GM12864 (cell line): ENCODE measurements at places on chromosomes 16 and 17.
A peak's percentile ranks its signal among the peaks of the same experiment; 100 is the strongest.

DNA sequence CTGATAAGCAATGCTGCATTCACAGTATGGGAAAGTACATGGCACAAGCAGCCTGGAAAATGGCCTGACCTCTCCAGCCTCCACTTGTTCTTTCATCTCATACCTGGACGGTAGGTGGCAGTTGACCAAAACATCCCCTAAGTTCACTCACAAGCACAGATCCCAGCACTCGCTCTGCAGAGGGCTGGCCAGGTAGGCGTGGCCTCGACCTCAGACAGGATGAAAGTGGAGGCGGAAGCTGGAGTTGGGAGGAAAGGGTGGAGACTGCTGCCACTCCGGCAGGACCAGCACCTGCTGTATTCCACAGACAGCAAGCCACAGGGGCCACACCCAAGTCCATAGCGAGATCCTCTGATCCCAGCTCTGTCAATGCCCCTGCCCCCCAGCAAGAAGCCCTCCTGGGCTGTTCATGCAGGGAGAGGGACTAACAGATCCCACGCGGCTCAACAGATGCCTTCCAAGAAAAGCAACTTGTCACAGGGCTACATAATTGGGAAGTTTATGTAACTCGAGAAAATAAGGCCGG is 31.3 kb downstream of the ZCCHC14 start:
- DNase-seq: peak; percentile 40

DNA sequence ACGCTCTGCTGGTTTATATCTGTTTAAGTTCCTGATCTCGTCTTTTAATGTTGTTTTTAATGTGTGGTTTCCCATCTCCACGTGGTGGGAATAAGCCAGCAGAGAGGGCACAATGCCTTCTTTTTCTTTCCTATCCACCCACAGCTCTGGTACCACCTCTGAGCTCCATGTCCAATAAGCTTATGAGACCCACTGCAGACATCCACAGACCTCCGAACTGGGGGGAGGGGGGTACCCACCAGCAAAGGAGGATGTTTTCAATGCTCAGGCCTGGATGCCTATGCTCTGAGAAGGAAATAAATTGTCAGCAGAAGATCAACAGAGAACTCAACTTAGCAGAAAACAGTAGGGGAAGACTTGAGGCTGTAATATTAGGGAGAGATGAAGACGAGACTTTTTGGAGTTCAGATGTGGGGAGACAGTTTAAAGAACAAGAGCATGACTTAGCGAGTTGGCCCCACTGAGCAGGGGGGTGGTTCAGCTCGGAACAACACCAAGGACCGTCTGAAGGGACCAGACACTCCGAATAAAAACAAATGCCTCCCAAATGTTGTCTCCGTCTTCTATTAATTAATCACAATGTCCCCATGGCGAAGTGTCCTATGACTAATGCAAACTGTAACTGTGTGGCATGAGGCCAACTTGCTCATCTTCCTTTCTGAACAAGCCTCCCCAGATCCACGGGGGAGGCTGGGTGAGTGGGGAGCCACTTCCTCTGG is 62.7 kb downstream of the GAS7 start:
- no peak for DNase-seq

GRCh38 chr17:41910701-41911391 is 7.9 kb downstream of the ACLY start:
- no peak for DNase-seq

GRCh38 chr16:8243981-8244380 is 346.3 kb downstream of the TMEM114 start:
- DNase-seq: no peak

- no peak for DNase-seq
Observed at GRCh38 chr16:61564716-61565115, 471.5 kb downstream of the CDH8 start.

- no peak for DNase-seq
Observed at GRCh38 chr17:6986676-6987075, 9.2 kb upstream of the ALOX12 start.

DNA sequence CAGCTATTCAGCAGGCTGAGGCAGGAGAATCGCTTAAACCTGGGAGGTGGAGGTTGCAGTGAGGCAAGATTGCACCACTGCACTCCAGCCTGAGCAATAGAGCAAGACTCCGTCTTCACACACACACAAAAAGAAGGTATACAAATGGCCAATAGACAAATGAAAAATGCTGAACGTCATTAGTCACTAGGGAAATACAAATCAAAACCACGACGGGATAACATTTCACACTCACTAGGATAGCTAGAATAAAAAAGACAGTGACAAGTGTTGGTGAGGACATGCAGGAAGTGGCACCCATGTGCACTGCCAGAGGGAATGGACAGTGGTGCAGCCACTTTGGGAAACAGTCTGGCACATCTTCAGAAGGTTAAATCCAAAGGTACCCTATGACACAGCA is 172.9 kb downstream of the FTO start:
- DNase-seq: no peak

- DNase-seq: no peak
Observed at GRCh38 chr16:1125471-1125870, 27.4 kb upstream of the CACNA1H start.

- DNase-seq: no peak
Observed at GRCh38 chr16:49491771-49492761, 118.5 kb downstream of the C16orf78 start.

- DNase-seq: peak; percentile 81
Observed at GRCh38 chr16:57377080-57377841, 5.0 kb downstream of the CX3CL1 start.

- no peak for DNase-seq
Observed at GRCh38 chr17:66373944-66374817, 71.8 kb downstream of the PRKCA start.

DNA sequence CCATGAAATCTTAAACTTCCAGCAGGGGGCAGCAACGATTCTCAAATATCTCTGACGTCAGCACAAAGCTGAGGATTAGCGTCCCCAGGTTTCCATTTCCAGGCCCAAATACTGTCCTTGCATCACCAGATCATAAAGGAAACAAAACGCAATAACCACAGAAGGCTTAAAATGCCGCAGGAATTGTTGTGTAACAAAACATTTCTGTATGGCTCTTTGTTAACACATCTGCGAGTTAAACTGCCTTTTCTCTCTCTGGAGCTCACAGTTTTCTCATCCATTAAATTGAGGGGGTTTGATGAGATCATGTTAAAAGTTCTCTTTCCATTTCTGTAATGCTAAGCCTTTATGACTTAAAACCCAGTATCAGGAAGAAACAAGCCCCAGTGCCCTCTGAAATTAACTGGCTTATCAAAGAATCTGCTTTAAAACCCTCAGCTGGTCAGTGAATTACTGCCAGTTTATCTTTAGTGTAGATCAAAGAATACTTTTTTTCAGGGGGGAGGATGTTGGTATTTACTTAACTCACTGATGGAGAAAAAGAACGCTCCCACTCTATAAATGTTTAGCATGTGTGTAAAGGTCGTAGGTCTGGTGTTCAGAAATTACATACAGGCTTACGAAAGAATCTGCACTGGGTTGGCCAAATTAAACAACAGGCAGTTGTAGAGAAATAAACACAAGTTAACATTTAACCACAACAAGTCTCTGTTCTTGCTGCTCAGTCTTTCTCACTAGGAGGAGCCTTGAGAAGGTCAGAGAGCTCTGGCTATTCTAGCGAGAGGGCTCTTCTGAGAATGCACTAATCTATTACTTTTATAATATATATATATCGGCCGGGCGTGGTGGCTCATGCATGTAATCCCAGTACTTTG is 10.6 kb upstream of the TERF2 start:
- DNase-seq: peak; percentile 53

- DNase-seq: peak; percentile 91
Observed at GRCh38 chr16:49463529-49463928, 89.9 kb downstream of the C16orf78 start.

GRCh38 chr17:42333053-42333452 is 44.8 kb downstream of the STAT5A start:
- no peak for DNase-seq

DNA sequence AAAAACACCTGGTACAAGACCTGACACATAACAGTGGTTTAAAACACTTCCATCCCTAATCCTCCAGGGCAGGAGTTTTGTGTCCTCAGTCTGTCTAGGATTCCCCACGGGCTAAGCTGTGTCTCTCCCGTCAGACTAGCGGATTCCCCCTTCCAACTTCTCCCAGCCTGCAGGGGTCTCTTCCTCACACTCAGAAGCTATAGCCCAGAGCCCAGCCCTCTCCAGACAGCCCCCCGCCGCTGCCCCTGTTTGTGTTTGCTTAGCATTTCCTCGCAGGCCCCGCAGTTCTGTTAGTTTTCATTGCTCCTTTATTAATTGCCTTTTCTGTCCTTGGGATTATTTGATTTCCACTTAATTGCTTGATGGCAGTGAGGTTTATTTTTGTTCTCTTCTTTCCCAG is 91.2 kb downstream of the TMEM132E start:
- DNase-seq: no peak

DNA sequence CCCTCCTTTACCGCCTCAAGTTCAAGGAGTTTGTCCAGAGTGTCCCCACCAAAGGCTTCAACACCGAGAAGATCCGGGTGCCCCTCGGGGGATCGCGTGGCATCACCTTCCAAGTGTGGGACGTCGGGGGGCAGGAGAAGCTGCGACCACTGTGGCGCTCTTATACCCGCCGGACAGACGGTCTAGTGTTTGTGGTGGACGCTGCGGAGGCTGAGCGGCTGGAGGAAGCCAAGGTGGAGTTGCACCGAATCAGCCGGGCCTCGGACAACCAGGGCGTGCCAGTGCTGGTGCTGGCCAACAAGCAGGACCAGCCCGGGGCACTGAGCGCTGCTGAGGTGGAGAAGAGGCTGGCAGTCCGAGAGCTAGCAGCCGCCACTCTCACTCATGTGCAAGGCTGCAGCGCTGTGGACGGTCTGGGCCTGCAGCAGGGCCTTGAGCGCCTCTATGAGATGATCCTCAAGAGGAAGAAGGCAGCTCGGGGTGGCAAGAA is 1.1 kb downstream of the ARL4D start:
- no peak for DNase-seq

- DNase-seq: no peak
Observed at GRCh38 chr16:8178271-8178670, 412.0 kb downstream of the TMEM114 start.

DNA sequence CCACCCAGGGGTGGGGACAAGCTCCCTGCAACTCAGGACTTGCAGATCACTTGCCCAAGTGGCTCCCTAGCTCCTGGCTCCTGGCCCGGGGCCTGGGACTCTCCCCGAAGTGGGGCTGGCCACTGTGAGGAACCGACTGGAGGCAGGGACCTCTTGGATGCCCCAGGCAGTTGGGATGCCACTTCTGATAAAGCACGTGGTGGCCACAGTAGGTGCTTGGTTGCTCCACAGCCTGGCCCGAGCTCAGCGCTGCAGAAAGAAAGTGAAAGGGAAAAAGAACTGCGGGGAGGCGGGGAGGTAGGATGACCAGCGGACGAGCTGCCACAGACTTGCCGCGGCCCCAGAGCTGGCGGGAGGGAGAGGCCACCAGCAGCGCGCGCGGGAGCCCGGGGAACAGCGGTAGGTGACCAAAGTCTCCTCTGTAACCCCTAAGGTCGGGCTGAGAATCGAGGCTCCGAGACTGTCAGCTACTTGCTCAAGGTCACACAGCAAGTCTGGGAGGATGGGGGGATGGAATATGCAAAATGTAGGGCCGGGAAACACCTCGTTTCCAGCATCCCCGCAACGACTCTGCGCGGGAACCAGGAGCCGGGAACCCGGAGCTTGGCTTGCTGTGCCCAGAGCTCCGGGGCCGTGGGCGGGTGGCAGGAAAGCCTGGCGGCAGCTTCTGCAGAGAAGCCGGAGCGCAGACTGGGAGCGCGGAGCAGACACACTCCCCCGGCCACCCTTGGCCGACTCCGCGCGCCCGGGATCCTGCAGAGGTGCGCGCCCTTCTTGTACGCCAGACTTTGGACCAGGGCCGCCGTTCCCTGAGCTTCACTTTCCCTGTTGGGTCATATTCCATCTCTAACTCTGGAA is 1.9 kb downstream of the CIITA start:
- no peak for DNase-seq

GRCh38 chr16:60419859-60420258 is 1616.4 kb downstream of the CDH8 start:
- no peak for DNase-seq

GRCh38 chr16:66306366-66307150 is 59.9 kb upstream of the CDH5 start:
- no peak for DNase-seq
